ENCODE measurements at places on chromosomes 3 and 15.

- DNase-seq, result no peak
Observed at GRCh38 chr3:59791774-59792308, 742.0 kb upstream of the CFAP20DC start.

DNA sequence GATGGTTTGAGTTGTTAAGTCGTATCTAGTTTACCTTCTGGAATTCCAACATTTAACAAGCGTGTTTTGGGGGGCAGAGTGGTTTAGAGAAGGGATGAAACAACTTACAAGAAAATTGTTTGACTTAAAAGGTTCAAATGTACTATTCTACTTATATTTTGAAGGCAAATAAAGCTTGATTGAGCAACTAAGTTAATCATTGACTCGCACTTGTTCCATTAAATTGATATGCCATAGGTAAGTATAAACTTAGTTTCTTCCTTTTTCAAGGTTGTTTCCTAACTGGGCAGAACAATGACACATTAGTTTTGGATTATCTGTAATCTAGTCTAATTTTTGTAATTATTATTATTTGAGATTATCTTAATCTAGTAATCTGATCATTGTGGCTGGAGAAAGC is 48.3 kb upstream of the CPNE4 start:
- DNase-seq, result no peak

DNA sequence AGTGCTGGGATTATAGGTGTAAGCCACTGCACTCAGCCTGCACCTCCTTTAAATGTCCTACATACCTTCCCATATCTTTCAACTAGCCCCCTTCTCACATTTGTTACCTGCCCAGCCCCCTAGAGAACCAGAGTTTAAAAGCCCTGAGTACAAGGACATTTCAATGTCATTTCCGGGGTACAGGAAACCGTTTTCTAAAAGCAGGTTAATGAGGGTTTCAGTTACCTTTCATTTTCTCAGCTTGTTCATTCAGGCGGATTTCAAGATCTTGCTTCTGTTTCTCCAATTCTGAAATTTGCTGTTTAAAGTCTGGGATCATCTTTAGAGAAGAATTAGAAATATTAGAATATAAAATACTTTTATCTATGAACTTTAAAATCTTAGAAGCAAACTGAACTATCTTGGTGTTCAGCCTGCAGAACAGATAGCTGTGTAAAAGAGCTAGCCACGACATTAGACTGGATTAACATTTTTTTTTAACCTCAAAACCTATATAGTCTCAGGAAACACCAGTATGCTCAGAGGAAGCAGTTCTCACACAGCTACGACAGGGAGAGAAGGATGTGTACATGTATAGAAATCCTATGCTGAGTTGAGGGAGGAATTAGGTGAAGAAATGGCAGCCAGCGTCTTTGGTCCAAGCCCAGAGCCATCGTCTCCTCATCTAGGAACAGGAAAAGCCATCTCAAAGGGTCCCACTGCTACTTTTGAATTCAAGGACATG is 29.9 kb upstream of the GNB5 start:
- no peak for DNase-seq

DNA sequence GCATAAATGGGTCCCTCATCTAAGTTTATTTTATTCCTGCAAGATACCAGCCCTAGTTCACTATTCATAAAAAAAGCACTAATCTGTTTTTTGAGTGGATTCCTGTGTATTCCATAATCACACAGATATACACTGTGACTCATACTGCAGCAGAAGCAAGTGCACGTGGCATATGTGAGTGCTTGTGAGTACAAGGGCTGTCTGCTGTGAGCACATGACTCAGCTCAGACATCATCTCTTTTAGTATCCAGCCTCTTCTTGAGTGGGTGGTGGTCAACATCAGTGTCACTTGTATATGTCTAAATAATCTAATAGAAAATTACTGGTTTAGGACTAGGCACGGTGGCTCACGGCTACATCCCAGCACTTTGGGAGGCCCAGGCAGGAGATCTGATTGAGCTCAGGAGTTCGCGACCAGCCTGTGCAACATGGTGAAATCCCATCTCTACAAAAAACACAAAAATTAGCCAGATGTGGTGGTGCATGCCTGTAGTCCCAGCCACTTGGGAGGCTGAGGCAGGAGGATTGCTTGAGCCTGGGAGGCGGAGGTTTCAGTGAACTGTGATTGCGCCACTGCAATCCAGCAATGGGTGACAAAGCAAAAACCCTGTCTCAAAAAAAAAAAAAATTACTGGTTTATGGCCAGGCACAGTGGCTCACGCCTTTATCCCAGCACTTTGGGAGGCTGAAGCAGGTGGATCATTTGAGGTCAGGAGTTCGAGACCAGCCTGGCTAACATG is 49.8 kb downstream of the NIPA2 start:
- no peak for DNase-seq

DNA sequence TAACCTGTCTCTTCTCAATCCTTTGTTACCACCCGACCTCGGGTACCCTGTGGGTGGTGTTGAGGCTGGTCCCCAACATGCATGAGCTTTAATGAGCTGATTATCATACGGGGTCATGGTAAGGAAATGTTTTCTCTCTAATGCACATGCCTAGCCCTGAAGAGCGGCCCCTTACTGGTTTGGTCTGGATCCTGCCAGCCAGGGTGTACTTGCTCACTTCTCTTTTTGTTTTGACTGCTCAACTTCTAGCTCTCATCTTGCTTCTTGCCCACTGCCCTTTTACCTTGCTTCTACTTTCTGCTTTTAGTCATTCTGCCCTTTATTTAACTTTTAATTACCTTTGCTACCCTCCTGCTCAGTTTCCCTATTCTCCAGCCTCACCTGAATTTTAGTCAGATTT is 44.3 kb upstream of the ACAD9 start:
- no peak for DNase-seq

DNA sequence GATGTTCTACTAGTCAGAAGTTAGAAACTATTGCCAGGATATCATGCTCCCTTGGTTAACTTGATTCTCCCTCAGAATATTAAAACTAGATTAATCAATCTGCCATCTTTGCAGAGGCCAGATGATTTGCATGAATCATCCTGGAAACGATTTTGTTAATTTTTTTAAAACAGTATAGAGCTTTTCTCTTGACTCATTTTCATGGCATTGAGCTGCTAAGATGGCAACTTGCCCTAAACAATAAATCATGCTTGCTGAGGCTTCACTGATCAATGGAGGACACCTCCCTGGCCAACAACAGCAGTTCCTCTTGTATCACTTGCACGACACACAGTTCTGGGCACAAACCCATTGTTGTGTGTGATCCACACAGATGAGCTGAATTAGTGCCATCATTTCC is 109.1 kb downstream of the COL6A6 start:
- DNase-seq, result no peak

DNA sequence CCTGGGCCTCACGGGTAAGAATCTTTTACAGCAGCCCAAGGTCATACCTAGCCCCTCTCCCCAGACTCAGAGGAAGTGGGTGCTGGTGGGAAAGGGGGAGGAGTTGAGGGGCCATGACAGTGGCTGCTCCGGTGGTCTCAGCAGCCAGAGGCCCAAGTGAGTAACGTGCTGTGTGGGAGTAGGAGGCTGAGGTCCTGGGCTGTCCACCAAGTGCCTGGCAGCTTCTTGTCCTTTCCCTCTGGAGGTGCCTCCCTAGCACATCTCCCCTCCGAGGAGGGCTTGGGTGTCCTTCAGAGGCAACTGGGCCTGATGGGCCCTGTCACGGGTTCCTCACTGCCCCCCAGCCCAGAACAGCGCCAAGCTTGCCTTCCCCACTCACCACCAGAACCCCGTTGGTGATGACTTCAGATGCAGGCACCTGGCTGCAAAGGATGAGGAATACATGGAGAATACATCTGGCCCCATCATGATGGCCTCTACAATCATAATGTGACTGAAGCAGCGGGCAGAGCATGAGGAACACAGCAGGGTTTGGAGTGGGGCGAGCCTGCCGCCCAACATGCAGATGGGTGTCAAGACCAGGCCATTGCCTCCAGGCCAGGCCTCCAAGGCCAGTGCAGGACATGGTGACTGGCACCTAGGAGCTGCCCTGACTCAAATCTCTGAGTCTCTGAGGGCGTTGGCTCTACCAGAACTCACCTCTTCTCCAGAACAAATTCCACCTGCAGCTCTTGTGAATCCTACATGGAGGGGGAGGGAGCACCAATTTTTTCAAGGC is 3.3 kb downstream of the PLA2G4F start:
- DNase-seq, result no peak

DNA sequence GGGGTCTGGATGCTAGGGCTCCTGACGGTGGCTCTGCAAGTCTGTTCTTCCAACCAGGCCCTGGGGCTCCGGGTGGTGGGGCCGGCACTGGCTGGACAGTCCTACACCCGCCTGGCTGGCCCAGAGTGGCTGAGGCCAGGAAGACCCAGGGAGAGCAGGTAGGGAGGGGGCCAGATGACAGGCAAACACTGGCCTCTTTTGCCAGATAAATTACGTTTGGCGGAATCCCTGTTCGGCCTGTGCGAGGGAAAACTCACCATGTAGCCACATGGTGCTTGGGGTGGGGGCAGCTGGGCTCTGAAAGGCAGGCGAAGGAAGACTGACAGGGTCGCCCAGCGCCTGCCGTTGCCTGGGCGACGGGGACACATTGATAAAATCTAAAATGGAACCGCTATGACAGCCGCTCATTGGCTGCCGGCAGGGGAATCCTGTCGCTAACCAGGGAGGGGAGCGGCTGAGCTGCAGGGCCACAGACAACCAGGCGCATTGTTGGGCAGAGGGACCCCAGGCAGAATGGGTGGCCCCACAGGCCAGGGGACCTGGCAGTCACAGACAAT is 30.4 kb downstream of the IQSEC1 start:
- DNase-seq, result no peak

DNA sequence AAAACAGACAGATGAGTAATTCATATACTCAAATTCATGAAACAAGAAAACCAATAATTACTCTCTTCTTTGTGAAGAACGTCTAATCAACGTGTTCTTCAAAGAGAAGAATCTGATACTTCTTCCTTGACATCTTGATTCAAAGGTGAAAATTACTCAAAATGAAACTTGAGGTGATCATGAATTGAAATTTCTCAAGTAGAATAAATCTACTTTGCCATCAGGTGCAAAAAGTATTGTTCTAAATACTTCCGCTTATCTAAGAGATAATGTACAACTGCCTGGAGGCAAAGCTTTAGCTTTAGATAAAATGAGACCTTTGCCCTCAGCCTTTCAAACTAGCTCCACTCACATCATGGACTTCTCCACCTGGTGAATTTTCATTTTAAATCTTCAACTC is 13.9 kb upstream of the XXYLT1 start:
- DNase-seq, result no peak

- DNase-seq, result no peak
Observed at GRCh38 chr3:127412578-127413317, 124.9 kb upstream of the PRR20G start.

- DNase-seq, result no peak
Observed at GRCh38 chr15:57218826-57219576, 157.3 kb upstream of the CGNL1 start.

Data from stimulated activated CD4-positive, alpha-beta T cell treated with anti-CD3 and anti-CD28 coated beads, Interleukin-1b, Interleukin-23, amount 100 ng/mL, for 1 hour (primary cell).